Skin of body (tissue), 3 donors: ENCODE measurements at places on chromosomes 12 and 14. TPM values are rescaled to one million over a fixed set of nuclear protein-coding genes. Genes with fewer than 3 reads are reported as not detected.
A peak's percentile ranks its signal among the peaks of the same experiment; 100 is the strongest.

LUM gene
- total RNA-seq, result 934 TPM

PTPRB gene
- 13.1 TPM for total RNA-seq

TAS2R42 gene
- total RNA-seq, result not detected

IL31 gene
- total RNA-seq, result not detected

NELL2 gene
- 12.7 TPM for total RNA-seq

DNA sequence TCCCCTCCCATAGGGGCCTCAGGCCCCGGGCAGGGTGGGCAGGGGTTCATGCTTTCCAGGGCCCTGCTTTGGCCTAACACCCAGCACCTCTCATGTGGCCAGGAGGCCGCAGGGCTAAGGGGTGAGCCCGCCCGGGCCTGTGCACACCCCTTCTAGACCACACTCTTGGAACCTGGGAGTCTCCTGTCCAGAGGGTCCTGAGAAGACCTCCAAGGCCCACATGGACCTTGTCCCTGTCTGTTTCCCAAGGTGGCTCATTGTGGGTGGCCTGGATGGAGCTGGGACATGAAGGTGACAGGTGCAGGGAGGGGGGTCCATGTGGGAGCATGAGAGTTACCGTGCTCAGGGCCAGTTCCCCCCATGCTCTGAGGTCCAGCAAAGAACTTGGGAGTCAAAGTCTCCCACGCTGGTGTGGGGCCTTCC is 11.6 kb downstream of the DLK1 start:
- no peak for DNase-seq

DNA sequence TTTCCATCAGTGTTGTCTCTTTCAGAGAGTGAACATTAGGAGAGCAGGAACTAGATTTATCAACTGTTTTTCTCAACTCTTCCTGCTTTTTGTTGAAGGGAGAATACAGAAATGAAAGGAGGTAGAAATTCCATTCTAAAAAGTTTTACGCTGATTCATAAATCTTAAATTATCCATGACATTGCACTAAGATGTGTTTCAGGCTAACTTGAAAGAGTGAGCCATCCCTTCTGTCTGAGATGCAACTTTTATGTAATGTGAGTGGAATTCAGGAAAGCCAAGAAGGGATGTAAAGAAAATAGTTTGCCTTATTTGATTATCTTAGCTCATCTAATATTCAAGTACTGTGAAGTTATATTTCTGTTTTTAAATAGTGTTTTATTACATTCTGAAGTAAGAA is 349.5 kb upstream of the RGS6 start:
- no peak for DNase-seq

DNA sequence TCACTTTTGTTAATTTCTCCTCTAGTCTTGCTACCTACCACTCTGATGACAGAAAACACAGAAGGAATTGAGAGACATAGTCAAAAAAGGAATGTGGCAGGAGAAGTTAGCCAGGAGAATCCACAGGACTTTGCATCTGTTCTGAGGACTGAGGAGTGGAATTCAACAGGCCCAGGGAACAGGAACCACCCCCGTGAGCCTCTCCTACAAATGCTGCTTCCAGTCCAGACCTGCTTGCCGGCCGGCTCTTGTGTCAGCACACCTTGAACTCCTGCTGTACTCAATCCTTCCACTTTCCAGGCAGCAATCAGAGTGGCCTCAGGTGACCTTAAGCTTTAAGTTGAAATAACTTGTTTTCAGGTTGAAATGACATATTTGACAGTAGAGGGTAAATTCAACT is 903.1 kb downstream of the BCL11B start:
- no peak for DNase-seq

DNA sequence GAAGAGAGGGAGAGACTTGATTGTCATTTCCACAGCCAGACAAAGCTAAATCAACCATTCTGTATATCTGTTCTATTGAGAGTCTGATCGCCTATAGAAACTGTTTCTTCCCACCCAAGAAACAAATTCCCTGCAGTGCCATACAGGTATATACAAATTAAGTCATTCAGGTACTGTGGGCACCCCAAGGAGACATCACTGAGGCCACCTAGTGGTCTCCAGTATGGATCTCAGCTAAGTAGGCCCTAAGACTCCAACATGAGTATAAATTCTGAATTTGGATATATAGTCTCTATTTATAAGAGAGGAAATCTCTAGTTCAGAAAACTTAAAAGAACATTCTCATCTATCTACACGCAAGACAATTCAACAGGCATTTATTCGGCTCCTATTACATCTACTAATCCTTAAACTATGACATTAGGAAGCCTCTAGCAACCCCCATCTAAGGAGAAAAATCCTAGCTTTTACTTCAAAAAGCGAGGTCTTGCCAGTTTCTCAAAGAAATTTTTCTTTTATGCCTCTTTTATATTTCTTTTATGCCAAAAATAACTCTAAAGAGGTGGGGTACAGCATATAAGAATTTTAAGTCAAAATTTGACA is 62.6 kb downstream of the DCAF5 start:
- no peak for DNase-seq

DNA sequence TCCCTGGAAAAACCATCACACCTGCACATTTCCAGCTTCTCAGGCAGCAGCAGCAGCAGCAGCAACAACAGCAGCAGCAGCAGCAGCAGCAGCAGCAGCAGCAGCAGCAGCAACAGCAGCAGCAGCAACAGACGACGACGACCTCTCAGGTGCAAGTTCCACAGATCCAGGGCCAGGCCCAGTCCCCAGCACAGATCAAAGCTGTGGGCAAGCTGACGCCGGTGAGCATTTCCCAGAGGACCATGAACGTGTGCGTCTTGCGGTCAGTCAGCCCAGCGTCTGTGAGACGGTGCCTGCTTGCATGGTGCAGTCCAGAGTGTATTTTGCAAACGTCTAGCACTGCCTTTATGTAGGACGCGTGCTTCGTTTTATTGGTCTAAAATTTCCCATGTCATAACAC is 81.6 kb downstream of the DDX51 start:
- DNase-seq, result no peak

- no peak for DNase-seq
Measured at GRCh38 chr12:52091061-52091460, 11.6 kb downstream of the SMIM41 start.

DNA sequence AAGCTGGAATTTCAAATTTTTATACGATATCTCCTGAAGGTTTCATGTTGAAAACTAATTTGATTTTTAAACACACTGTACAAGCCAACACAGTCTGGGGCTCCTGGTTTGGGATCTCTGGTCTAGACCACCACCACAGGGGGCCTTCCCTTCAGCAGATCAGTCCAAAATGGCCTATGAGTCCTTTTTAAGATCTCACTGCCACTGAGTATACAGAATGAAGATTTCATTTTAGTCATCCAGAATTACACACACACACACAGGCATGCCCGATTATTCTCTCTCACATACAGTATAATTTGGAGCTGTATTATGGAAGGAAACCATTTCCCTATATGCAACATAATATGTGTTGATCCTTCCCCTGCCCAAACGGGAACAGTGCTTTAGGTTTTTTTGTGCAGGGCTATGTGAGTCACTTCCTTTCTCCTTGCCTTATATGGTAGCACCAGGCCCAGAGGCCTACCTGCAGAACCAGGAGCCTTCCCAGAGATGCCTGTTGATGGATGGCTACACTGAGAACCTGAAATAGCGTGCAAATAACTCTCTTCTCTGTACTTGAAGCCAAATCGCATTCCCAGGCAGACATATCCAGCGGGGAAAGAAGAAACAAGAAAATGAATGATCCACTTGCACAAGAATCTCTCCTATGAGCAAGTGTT is 28.1 kb upstream of the WNK1 start:
- no peak for DNase-seq

DNA sequence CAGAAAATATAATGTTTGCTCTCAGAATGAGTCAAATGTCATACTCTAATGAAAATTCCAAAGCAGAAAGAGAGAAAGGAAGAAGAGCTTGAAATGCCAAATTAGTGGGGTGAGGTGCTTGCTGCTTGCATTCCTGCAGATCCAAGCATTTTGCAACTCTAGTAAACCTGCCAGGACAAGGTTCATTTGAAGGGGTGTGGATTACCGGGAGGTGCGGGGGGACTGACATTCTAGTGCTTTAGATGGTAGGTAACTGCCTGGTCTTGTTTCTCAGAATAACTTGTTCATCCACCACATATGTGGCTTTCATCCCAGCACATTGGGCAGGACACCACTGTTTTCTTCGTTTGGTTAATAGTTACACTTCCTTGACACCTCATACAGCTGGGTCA is 144.4 kb downstream of the AKAP6 start:
- DNase-seq, result peak; percentile 46

DNA sequence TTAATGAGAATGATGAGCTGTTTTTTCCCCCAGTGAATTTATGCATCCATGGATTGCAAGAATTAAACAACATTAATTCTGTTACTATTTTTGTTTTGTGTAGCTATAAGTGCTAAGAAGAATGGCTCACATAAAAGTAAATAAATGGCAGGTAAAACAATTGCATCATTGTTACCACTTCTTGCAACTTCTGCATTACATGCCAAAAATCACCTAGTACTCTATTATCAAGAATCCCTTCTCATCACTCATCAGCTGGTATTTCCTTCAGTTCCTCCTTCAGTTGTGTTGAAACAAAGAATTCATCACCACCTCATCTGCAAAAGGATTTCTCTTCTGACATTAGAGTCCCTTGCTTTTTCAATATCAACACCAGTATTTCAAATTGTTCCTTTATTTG is 773 bp downstream of the A2M start:
- DNase-seq, result no peak

DNA sequence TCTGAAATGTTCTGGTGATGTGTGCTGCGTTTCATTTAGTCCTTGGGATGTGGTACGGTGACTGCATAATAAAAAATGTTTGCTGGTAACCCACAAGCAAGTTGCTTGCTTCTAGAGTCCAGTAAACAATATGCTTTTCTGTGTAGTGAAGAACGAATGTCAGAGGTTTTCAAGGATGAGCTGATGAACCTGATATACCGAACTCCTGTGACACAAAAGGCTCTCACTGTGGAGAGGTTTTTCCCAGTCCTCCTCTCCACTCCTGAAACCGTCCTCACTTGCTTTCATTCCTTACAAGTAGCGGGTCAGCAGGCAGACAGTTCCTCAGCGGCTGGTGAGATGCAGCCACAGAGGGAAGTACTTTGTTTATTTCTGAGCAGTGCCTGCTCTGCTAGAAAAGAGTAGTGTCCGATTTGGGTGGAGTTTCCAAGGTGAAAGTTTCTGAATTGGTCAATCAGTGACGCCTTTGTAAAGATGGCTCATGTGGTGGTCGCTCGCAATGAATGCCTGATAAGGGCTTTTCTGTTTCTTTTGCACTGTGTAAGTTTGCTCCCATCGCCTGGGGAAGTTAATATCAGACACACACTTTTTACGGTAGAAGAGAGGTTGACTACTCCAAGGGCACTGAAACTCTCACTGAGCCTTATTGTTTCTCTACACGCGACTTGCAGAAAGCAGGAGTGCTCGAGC is 3.0 kb downstream of the ETV6 start:
- peak; percentile 4 for DNase-seq

- DNase-seq, result no peak
Measured at GRCh38 chr12:72748971-72749370, 476.8 kb downstream of the TRHDE start.

- peak; percentile 90 for DNase-seq
Measured at GRCh38 chr14:81681541-81681940, 147.9 kb upstream of the SEL1L start.

GRCh38 chr12:93203361-93203760 is 174.4 kb upstream of the NUDT4 start:
- DNase-seq, result no peak

DNA sequence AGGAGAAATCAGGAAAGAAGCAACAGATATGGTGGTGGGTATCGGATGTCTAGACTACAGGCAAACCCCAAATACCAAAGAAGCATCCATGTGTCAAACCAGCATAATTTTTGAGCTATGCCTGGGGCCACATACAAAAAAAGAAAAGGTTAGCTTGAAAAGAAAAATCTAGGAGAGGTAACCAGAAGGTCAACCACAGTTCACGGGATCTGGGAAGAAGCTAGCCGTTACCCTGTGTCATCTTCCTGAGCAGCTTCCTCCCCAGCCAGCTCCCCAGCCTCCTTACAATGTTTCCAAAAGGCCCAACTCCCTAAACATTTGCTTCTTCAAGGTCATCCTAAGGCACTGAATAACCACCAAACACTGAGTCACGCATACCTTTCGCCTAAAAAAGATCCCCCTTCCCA is 3.1 kb downstream of the SINHCAF start:
- no peak for DNase-seq

DNA sequence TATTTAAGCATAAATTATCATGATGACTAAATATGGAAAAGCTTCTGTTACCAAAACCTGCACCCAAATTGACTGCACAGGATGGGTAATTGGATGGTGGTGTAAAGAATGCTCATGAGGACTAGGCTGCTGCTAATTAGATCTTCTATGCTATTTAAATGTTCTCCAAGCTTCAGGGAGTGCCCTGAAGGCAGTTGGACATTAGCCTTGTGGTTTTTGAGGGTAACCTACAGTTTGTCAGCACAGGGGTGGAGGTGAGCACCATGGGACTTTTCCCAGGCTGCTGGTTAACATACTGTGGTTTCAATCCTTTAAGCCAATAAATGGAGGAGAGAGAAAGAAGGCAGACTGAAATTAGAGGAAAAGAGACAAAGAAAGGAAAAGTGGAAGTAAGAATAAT is 145.0 kb downstream of the WIF1 start:
- DNase-seq, result no peak
